ENCODE measurements at places on chromosomes 2 and 18. TPM values are rescaled to one million over a fixed set of nuclear protein-coding genes. Genes with fewer than 3 reads are reported as not detected.

CXCR2 gene
- 0.32 TPM for total RNA-seq

PDCL3 gene
- 39.3 TPM for total RNA-seq

HRH4 gene
- total RNA-seq: 0.16 TPM

CHRND gene
- not detected for total RNA-seq

- DNase-seq: no peak
- H3K27ac ChIP-seq: no peak overlapping the region
- H3K36me3 ChIP-seq: peaks cover 9% of the 10 kb centered on the region
- H3K27me3 ChIP-seq: no peaks in the 10 kb centered on the region
- H3K4me1 ChIP-seq: peaks cover 40% of the 10 kb centered on the region
Observed at GRCh38 chr18:13309748-13310670, 91.4 kb downstream of the LDLRAD4 start.

DNA sequence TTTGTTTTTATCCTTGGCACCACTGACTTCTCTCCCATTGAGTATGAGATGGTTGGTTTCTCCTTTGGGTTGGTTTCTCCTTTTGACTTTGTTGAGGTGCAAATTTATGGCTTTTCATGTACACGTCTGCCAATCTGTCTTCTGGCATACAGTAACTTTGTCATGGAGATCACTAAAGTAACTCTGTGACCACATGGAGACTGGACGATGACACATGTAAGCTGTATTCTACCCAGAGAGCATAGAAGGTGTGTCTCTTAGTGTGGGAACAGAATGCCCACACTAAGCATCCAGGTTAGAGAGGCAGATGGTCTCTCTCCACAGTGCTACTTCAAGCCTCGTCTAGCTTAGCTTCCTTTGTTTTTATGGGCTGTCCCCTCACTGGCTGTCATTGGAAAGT is 897.5 kb downstream of the SUCLG1 start:
- H3K36me3 ChIP-seq: no peaks in the 10 kb centered on the region
- no peak for DNase-seq

Measured in activated CD4-positive, alpha-beta T cell treated with anti-CD3 and anti-CD28 coated beads for 36 hours (primary cell).